ENCODE measurements at places on chromosomes 5 and 9. TPM values are rescaled to one million over a fixed set of nuclear protein-coding genes. Genes with fewer than 3 reads are reported as not detected.

GRCh38 chr5:139414581-139415130 is 10.8 kb upstream of the SPATA24 start:
- DNase-seq: no peak

GRCh38 chr5:95996904-95997723 is 35.5 kb upstream of the ELL2 start:
- DNase-seq: no peak

The GPR21 gene
- total RNA-seq: not detected

DNA sequence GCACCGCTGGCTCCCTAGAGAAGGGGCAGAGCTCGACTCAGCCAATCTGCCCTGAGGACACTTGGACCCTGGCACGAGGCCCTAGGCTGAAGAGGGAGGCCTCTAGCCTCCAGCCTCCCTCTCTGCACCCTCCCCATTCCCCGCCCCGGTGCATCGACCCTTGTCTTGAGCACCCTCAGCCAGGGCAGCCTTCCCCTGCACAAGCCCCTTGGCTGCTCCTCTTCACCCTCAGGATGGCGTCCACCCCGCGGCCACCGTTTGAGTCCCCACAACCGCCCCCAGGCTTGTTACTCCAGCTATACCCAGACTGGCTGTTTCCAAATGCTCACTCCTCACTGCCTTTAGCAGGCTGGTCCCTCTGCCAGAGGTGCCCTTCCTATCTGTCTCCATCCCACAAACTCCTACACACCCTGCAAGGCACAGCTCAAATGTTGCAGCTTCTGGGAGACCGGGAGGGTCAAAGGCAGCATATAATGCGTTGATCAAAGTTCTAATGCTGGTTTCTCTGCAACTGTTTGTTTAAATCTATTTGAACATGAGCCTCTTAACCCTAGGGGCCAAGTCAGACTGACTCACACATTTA is 6.5 kb upstream of the FAM163B start:
- DNase-seq: no peak

DNA sequence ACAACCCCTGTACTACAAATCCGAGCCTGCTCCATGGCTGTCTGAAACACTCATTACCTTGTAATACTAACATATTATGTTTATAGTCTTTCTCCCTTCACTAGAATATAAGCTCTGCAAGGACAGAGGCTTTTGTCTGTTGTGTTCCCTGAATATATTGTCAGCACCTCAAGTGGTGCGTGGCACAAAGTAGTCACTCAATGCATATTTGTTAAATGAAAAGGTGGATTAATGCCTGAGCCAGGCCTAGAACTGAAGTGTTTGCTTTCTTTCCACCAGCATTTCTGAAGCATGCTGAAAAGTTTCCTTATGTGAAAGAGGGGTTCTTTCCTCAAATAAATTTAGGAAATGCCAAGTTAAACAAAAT is 36.3 kb downstream of the ELL2 start:
- DNase-seq: no peak

DNA sequence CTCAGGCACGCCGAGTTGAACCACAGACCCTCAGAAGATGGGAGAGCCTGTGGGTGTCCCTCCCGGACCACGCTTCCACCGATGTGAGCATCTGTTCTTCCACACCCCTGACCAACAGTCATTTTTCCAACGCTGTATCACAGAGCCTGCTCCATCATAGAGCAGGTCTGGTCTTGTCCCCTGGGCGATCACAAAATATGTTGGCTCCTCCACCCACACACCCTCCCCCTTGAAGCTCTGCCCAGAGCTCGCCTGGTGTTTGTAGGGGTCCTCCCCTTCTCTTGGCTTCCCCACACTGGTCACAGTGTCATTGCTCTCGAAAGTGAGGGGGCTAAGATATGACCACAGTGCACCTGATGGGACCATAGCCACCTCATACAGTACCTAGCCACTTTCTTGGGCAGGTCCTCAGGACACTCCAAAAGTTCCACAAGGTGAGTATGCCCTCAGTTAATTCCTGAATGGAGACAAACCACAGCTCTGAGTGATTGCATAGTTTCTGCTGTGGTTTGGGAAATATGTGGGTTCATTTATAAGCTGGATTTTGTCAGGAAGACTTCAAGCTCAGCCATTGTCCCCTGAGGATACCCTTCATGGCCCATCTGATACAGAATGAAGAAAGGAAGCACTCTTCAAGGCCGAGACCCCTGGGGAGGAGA is 3.5 kb upstream of the ZNF618 start:
- no peak for DNase-seq

DNA sequence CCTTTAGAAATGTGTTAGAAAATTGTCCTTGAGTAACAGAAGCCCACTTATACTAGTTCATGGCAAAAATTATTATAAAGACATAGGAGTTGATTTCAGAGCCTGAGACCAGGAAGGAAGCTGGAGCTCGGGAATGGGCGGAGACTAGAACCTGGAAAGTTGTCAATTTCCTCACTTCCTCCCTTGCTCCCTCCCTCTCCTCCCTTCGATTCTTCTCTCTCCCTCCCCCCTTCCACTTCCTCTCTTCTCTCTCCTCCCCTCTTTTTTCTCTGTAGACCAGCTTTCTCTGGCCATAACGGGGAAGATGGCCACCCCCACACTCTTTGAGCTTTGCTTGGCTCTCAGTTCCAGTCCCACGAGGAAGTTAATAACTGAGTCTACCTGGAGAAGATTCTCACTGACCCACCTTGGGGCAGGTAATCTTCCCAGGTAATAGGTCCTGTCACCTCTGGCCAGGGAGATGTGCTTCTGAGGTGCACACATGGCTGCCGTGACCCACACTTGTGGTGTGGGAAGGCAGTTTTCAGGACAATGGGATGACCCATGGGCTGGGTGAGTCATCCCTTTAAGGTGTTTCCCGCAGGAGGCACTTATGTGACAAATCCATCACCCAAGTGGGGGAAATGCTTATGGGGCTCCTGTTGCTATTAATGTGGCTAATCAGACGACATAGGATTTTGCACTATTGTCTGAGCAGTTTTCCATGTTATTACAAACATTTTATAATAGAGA is 78.7 kb downstream of the HSPA4 start:
- no peak for DNase-seq

DNA sequence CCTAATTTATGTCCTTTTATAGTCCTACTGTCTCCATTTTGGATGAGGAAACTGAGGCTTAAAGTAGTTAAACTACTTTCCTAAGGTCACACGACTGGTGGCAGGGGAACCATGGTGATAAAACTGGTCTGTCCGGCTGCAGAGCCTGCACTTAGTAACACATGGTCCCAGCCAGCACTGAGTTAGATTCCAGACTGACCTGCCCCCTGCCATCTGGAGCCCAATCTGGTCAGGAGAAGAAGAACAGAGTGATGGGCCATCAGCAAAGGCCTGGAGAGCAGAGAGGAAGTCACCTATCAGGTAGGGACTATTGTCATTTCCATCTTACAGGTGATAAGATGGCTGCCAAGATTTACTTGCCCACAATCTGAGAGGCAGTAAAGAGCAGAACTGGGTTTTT is 86.6 kb upstream of the SLC25A48 start:
- DNase-seq: no peak

DNA sequence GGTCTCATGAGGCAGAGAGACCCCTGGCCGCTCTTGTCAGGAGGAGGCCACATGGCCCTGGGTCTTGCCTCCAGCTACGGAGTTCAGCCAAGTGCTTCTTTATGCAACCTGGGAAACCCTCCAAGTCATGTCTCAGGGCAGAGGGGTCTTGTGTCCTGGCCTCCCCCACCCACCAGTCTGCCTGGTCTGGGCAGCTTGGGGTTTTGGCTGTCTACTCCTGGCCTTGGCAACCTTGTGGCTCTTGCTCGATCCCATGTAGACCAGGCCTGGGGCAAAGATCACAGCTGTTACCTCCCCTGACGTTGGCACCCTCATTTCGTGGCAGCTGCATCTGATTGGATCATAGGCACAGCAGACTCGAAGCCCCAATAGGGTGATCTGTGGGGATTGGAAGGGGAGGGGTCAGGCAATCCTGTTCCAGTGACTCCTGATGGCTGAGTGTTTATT is 28.4 kb downstream of the JADE2 start:
- DNase-seq: no peak

The GABRA6 gene
- total RNA-seq: not detected

GRCh38 chr9:98396656-98397055 is 141.2 kb upstream of the TBC1D2 start:
- DNase-seq: no peak

DNA sequence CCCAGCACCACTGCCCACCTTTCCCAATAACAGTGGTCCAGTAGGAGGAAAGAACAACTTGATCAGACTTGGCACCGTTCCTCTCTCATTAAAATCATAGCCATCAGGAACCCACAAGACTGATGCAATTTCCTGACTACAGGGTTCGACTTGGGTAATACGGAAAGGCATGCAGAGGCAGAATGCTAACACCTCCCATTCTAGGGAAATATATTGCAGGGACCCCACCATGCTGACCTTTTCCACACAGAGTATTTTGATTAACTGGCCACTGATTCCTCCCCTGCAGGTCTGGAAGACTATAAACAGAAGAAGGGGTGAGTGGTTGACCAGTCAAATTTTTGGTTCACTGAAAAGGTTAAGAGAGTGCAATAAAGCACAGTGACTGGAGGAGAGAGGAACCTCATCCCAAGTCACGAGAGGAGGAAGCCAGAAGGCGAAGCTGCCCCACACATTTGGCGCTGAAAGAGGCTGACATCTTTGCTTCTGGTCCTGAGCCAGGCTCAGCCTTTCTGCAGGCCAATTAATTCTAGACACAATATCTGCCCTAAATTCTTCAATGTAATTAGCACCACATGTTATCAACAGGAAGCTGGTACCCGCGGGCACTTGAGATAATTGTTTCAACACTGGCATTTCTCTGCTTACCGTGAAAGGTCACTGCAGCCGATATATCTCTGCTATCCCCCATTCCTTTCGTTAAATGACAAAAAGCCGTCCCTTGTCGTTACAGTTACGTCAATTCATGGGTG is 64.7 kb upstream of the SPOCK1 start:
- DNase-seq: no peak

DNA sequence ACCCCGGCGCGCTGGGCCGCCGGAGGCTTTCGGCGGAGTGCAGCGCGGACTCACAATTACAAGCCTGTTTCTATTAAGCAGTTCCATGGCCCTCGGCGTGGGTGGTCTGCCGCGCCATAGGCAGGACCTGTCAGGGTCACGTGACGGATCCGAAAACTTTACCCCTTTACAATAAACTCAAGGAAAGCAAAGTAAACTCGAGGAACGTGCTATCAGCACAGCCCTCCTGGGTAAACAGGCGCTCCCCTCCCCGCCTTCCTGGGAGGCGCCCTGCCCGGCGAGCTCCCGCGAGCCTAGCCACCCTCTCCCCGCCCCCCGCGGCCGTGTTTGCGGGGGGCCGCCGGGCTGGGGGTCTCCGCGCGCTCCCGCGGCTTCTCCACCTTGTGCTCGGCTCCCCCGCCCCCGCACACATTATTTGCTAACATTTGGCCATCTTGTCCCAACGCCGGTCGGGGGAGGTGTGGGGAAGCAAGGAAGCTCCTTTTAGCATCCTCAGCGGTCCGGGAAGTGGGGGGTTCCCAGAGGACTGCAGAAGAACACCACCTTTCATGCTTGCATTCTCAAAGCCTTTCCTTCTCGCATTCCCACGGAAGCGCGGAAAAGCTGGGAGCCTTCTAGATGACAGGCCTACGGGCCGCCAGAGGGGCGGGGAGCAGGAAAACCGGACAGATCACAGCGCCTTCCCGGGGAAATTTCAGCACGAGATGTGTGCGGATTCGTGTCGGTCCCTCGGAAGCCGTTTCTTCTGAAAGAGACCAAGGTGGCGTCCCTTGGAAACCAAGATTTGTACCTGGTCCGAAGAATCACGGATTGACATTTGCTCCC is at the start of gene PTCH1:
PTCH1 (minus strand) TSS at position 238 of the 825 bp plus-strand sequence.
- DNase-seq: no peak

The CREB3 gene
- total RNA-seq: 46.0 TPM

The ORM1 gene
- not detected for total RNA-seq

DNA sequence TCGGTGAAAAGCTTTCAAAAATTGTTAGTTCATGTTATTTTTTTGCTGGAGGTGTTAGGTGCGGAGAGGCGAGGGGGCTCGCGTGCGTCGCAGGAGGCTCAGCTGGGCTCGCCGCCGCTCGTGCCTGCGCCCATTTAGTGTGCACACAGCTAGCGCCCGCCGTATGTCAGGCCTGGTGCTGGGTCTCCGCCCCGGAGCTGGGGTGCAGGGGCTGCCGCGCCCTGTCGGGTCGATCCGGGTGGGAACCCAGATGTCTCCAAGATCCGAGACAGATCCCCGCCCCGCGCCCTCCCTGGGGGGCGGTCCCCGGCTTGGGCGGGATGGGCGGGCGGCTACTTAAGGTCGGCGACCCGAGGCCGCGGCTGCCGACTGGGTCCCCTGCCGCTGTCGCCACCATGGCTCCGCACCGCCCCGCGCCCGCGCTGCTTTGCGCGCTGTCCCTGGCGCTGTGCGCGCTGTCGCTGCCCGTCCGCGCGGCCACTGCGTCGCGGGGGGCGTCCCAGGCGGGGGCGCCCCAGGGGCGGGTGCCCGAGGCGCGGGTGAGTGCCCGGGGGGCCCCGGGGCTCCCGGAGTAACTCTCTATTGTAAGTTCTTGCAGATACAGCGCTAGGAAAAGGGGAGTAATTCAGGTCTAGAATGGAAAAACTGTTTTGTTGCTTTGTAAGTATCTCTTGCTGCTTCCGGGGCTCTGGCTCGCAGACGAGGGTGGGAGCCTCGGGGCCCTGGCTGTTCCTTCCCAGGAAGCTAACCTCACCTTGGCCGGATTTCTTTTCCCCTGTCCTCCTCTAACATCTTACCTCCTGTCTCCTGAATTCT is 31.7 kb downstream of the GSN start:
- DNase-seq: no peak

The MARCHF11 gene
- not detected for total RNA-seq

GRCh38 chr5:93364378-93364777 is 216.6 kb downstream of the NR2F1-AS1 start:
- no peak for DNase-seq

The TRIM36 gene
- total RNA-seq: 15.3 TPM

- DNase-seq: no peak
Measured at GRCh38 chr5:97162045-97162444, 19.6 kb upstream of the LIX1 start.

DNA sequence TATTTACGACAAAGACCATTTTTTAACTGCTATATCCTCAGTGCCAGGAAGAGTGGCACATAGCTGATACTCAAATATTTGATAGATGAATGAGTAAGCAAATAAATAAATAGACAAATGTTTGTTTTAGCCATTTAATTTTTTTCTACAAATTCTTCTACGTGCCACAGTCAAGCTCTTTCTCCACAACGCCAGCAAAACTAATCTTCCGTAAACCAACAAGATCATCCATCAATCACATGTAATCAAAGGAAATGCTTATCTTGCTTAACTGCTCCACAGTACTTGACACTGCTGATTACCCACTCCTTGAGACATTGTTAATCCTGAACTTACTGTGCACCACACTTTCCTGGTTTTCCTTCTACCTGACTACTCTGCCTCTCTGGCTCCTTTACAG is 136.7 kb downstream of the EDIL3 start:
- DNase-seq: no peak

DNA sequence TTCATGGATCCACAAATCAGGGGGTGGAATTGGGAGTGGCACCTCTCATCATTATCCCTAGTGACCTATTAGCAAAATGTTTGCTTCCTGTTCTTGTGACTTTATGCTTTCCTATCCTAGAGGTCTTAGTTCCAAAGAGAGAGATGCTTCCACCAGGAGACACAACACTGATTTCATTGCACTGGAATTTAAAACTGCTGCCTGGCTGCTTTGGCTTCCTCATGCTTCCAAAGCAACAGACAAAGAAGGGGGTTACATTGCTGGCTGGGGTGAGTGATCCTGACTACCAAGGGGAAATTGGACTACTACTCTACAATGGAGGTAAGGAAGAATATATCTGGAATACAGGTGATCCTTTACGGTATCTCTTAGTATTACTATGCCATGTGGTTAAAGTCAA is 69.2 kb upstream of the SH3GL2 start:
- DNase-seq: no peak
